ENCODE measurements at places on chromosomes 13 and 19.

DNA sequence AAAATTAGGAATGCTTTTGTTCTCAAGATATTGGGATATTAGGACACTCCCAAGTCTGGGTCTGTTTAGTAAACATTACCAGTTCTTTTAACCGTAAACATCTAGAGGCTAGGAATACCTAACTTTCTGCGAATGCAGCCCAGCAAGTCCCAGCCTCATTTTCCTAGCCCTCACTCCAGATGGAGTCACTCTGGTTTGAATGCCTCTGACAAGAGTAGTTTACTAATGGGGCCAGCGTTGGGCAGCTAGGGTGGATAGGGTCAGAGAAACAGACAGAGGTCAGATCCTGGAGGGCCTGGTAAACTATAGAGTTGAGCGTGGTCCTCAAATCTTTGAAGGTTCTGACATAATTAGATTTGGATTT is 53.6 kb downstream of the WDFY2 start:
- DNase-seq: no peak

DNA sequence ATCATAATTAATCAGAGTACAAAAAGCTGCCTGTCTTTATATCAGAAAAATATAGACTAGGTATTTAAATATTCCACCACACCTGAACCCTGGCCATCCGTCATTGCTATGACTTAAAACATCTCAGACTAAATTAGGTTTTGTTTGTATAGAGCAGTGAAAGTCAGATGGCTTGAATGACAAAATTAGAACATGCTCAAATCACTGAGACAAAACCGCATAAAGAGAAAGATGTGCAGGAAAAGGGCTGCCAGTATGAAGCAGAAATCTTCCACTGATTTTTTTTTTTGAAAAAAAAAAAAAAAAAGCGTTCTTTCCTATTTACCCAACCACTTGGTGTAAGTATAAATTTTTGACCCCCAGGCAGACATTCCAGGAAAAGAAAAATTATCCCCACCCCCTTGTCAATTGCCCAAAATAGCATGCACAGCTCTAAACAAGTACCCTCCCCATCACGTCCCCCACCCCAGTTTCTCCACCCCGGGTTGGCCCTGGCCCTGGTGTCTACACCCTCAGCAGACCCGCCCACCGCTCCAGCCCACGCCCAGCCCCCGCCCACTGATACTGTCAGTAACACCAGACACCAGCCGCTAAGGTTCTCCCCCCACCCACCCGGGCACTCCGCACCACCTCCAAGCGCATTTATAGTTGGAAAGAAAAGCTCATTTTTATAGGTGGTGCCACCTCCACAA is 118.6 kb downstream of the URI1 start:
- no peak for DNase-seq

GRCh38 chr13:113898391-113898790 is 34.5 kb upstream of the GAS6 start:
- DNase-seq: no peak

DNA sequence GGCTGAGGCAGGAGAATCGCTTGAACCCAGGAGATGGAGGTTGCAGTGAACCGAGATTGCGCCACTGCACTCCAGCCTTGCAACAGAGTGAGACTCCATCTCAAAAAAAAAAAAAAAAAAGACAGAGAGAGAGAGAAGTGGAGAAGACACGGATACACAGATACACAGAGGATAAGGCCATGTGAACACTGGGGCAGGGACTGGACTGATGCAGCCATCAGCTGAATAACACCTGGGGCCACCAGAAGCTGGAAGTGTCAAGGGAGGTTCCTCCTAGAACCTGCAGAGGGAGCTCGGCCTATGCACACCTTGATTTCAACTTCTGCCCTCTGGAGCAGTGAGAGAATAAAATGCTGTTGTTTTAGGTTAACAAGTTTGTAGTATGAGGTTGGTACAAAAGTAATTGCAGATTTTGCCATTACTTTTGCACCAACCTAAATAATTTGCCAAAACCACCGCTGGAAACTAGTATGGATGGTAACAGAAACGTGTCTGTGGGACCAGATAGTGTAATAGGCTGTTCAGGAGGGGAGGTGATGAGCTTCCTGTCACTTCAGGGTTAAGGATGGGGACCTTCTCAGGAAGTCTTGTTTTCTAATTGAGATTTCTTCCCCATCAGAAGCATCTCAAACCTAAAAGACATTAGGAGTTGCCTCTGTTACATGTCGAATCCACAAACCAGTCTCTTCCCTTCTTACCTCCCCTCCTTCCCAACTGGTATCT is 36.4 kb upstream of the IGSF23 start:
- no peak for DNase-seq

DNA sequence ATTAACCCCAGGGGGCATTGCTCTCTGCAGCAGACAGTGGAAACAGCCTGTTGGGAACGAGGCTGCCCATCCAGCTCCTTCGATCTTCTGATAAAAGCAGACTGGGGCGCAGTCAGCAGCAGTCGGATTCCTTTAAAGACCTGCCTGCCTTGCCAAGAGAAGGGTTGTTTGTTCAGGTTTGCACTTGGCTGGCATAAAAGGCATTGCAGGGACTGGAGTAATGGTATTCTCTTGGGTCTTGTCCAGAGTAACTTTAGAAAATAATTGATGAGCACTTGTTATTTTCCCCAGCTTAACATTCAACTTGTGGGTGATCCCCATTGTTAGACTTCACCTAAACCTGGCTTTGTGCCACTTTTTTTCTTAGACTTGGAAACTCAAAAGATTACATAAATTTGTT is 67.3 kb upstream of the SLC10A2 start:
- no peak for DNase-seq

GRCh38 chr19:8459520-8460270 is 14.9 kb downstream of the HNRNPM start:
- DNase-seq: no peak
